ENCODE measurements at places on chromosomes 5 and 9. TPM values are rescaled to one million over a fixed set of nuclear protein-coding genes. Genes with fewer than 3 reads are reported as not detected.
A peak's percentile ranks its signal among the peaks of the same experiment; 100 is the strongest.

Gene ZDHHC11
- total RNA-seq = 25.6 TPM

Gene SPATA31E1
- not detected for total RNA-seq

Gene UBAP2
- 46.7 TPM for total RNA-seq

Gene IRX2
- total RNA-seq = not detected

Gene BRD3
- total RNA-seq = 42.2 TPM

Gene RAD50
- total RNA-seq = 37.5 TPM

Gene CSF1R
- 23.4 TPM for total RNA-seq

Gene MACROH2A1
- total RNA-seq = 88.1 TPM

Gene PRRX2
- total RNA-seq = 0.53 TPM

Gene AGXT2
- total RNA-seq = not detected

Gene LRRC19
- 0.08 TPM for total RNA-seq

DNA sequence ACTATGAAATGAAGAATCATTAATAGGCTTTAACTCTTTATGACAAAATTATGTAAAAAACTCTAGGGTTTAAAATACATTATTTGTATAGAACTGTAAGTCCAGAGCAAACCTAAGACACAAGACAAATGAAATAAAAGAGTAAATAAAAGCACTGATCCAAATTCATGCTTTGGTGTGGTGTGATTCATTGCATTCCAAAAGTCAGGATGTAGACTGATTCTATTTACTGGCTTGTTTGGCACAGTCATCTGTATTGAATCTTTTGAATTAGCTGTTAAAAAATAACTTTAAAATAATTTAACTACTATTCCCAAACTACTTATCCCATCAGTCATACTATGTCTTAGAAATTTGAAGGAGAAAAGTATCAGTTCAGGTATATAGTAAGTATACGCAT, 31.1 kb downstream of the IL4 start:
- DNase-seq = no peak
- no peaks in the 10 kb centered on the region for H3K36me3 ChIP-seq
- H3K27me3 ChIP-seq = no peaks in the 10 kb centered on the region
- H3K27ac ChIP-seq = no peak overlapping the region

GRCh38 chr9:76688471-76689238, 75.6 kb upstream of the PCA3 start:
- no peaks in the 10 kb centered on the region for H3K4me1 ChIP-seq
- DNase-seq = no peak
- H3K36me3 ChIP-seq = no peaks in the 10 kb centered on the region
- H3K4me3 ChIP-seq = no peak overlapping the region
- H3K27me3 ChIP-seq = no peaks in the 10 kb centered on the region
- H3K27ac ChIP-seq = no peak overlapping the region

- no peaks in the 10 kb centered on the region for H3K36me3 ChIP-seq
- H3K27me3 ChIP-seq = no peaks in the 10 kb centered on the region
- no peak overlapping the region for H3K27ac ChIP-seq
- DNase-seq = no peak
- H3K4me1 ChIP-seq = no peaks in the 10 kb centered on the region
Observed at GRCh38 chr9:120593955-120594277, 13.9 kb upstream of the CDK5RAP2 start.

DNA sequence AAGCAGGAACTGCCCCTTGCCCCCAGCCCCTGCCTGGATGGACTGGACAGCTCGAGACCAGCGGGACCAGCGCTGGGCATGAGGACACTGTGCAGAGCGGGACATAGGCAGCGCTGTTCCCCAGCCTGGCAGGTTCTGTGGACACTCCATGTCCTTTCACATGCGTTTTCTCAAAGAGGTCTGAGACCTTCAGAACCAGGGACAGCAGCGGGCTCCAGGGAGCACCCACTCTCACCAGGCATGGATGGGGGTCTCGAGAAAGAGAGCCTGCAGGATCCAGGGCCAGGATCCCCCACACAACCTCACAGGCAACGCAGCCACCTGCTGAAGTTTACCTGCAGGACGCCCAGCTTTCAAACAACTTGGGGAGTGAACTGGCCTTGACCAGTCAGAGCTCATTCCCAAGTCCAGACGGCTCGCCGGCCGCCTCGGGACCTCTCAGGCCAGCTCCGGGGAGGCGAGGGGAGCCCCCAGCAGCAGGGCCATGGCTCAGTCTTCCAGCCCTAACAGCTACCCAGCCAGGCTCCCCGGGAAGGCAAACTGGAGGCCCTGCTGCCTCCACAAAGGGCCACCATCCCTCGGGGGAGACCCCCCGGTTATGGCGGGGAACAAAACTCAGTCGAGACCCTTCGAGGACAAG, 72.5 kb upstream of the SARDH start:
- H3K4me1 ChIP-seq = no peaks in the 10 kb centered on the region
- no peaks in the 10 kb centered on the region for H3K27me3 ChIP-seq
- H3K4me3 ChIP-seq = no peak overlapping the region
- H3K27ac ChIP-seq = no peak overlapping the region
- no peak for DNase-seq
- H3K36me3 ChIP-seq = no peaks in the 10 kb centered on the region

DNA sequence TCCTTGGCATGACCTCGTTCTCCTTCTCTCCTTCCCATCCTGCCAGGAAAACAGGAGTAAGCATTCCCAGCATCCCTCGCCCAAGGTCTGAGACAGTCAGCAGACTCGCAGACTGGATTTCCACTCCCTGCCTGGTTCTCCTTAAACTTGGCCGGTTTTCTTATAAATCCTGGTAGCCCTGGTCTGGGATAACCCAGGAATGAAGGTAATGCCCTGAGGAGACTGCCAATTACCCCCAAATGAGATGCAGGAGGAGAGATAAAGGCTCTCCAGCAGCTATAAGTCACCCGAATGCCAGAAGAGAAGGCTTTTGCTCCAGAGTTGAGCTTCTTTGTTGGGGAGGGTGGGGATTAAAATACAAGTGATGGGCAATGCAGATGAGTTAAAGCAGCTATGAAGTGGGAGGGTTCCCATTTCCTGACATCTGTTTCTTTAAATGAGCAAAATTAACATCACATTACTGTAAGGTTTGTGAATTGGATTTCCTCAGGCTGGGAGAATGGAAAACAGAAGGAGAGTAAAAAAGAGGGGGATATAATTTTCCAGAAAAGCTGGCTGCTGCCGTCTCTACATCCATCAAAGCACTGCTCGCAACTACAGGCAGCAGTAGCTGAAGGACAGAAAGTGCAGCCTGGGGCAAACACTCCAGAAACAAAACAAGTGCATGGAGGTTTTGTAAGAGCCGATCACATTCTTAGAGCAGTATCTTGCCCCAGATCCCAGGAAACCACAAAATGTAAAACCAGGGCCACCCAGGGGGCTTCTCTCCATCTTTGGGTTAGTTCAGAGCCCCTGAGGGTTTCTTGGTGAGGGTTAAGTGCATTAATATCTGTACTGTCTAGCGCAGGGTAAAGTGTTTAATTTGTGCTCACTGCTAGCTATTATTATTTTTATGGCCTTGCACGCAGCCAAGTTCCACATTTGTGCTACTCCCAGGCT, 177.6 kb upstream of the PANK3 start:
- H3K36me3 ChIP-seq = no peaks in the 10 kb centered on the region
- no peak overlapping the region for H3K4me3 ChIP-seq
- no peaks in the 10 kb centered on the region for H3K27me3 ChIP-seq
- DNase-seq = no peak
- no peaks in the 10 kb centered on the region for H3K4me1 ChIP-seq

DNA sequence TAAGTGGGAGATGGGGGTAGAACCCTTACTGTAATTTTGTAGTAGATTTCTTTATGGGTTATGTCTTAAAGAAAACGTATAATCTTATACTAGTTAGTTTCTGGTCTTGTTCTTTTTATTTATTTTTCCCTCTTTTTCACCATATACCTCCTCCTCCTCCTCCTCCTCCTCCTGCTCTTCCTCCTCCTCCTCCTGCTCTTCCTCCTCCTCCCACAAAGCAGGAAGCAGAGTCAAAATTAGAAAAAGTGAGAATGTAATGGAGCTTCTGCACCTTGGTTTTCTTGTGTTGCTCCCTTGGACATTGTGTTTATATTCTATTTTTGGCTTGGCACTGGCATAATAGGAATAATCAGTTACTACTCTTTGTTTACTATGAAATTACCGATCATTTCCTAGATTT, 4.5 kb downstream of the MACIR start:
- no peak overlapping the region for H3K4me3 ChIP-seq
- H3K36me3 ChIP-seq = no peaks in the 10 kb centered on the region

GRCh38 chr5:108003178-108003577, 332.4 kb upstream of the EFNA5 start:
- H3K27me3 ChIP-seq = no peaks in the 10 kb centered on the region
- H3K27ac ChIP-seq = no peak overlapping the region
- DNase-seq = no peak
- no peak overlapping the region for H3K4me3 ChIP-seq
- no peaks in the 10 kb centered on the region for H3K4me1 ChIP-seq

GRCh38 chr5:168489059-168489458, 2.8 kb downstream of the RARS1 start:
- no peak overlapping the region for H3K27ac ChIP-seq
- no peaks in the 10 kb centered on the region for H3K4me1 ChIP-seq
- DNase-seq = no peak
- no peaks in the 10 kb centered on the region for H3K36me3 ChIP-seq
- H3K4me3 ChIP-seq = no peak overlapping the region

GRCh38 chr5:143290125-143290524, 113.4 kb downstream of the NR3C1 start:
- H3K4me3 ChIP-seq = no peak overlapping the region
- no peaks in the 10 kb centered on the region for H3K36me3 ChIP-seq
- H3K4me1 ChIP-seq = no peaks in the 10 kb centered on the region
- no peak overlapping the region for H3K27ac ChIP-seq

DNA sequence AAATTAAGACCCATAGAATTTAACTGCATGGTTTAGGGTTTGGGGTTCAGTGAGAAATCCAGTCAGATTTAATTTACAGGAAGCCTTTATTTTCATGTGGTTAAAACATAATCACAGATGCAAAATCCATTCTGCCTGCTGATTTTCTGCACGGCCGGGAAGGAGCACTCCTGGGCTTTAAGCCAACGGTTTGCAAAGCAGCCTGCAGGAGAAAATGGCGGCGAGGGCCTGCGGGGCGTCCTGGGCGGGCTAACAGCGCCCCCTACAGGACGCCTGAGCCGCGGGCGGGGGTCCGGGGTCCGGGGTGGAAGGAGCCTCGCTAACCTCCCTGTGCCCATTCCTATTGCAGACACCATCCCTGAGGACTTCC, 47.6 kb downstream of the THBS4 start:
- no peaks in the 10 kb centered on the region for H3K36me3 ChIP-seq
- peak; percentile 82 for DNase-seq
- peak overlapping the region; percentile 69 for H3K27ac ChIP-seq
- peak overlapping the region; percentile 9 for H3K4me3 ChIP-seq
- no peaks in the 10 kb centered on the region for H3K4me1 ChIP-seq

DNA sequence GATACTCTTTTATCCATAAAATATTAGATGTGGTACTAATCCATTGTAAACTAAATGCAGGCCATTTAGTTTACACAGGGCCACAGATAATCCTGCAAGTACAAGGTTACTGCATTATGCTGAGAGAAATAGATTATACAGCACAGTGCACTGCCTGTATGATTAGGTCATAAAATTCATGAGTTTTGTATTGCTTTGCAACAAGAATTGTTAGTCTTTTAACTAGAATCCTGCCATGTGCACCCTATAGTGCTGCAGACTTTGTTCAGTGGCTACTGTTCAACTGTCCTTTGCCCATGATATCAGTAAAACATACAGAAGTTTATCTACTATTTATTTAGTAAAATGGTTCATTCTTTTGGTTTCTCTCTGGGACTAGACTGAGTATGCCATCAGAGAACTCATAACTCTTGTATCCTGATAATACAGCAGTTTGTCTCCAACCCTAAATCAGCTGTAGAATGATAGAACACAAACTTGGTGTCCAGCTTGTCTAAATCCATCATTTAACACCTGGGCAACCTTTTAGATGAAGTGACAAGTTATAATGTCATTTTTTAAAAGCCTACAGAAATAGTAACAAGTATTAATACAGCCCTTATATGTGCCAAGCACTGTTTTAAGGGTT, 291.2 kb downstream of the TMEM167A start:
- no peaks in the 10 kb centered on the region for H3K4me1 ChIP-seq
- no peaks in the 10 kb centered on the region for H3K36me3 ChIP-seq
- H3K27ac ChIP-seq = no peak overlapping the region
- H3K4me3 ChIP-seq = no peak overlapping the region

DNA sequence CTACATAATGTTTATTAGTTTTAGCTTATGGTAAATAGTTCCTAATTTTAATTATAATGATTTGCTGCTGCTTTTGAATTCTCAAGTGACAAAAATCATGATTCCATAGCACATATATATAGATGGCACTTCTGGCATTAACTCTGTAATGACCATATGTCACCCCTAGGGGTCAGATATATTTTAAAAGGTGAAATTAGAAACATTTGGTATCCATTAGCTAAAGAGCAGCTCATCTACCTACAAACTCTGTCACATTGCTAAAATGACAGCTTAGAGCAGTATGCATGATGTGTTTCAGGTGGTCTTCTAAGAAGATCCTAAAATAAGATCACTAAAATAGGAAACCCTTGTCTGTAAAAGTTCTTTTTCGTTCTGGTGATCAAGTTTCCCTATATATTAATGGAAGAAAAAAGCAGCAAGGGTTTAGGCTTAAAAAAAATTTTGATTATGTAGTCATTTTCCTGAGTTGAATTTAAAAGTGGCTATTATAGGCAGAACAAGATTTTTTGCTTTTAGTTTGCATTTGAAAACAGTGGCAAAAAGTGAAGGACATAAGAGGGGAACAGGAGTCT, 157.7 kb upstream of the POU5F2 start:
- H3K4me1 ChIP-seq = no peaks in the 10 kb centered on the region
- no peaks in the 10 kb centered on the region for H3K36me3 ChIP-seq
- H3K4me3 ChIP-seq = no peak overlapping the region
- no peak for DNase-seq

- H3K36me3 ChIP-seq = no peaks in the 10 kb centered on the region
- H3K4me1 ChIP-seq = no peaks in the 10 kb centered on the region
- H3K4me3 ChIP-seq = no peak overlapping the region
Observed at GRCh38 chr9:25442526-25442925, 235.7 kb downstream of the TUSC1 start.

- H3K27me3 ChIP-seq = no peaks in the 10 kb centered on the region
- H3K4me3 ChIP-seq = no peak overlapping the region
- no peaks in the 10 kb centered on the region for H3K36me3 ChIP-seq
- H3K27ac ChIP-seq = no peak overlapping the region
- no peak for DNase-seq
- H3K4me1 ChIP-seq = peaks cover 4% of the 10 kb centered on the region
Observed at GRCh38 chr9:108138516-108138915, 648.9 kb upstream of the KLF4 start.

GRCh38 chr5:98540056-98540455, 233.4 kb upstream of the RGMB start:
- no peak for DNase-seq
- no peak overlapping the region for H3K27ac ChIP-seq
- no peak overlapping the region for H3K4me3 ChIP-seq
- no peaks in the 10 kb centered on the region for H3K27me3 ChIP-seq

DNA sequence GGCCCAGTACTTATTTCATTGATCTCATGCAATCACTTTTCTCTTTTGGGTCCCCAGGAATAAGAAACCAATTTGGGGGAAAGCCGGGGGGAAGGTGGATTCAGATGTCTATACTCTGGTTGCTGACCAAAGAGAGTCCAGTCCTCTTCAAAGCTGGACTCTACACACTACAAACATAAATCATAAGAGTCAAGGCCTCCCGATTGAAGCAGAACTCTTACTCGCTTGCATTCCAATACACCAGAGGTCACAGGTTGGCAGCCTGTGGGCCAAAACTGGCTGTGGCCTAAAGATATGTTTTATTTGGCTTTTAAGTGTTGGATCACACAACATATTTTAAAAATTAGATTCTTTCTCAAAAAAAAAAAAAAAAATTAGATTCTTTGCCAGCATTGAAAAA, 311.4 kb upstream of the MSX2 start:
- H3K4me1 ChIP-seq = no peaks in the 10 kb centered on the region
